Activated T-helper 2 cell treated with anti-CD3 and anti-CD28 coated beads, Interferon-gamma antibody, Interleukin-2, Interleukin-4, amounts not matched to agents 10 μg/mL and 5 μg/mL and 100 μg/mL, durations not matched to agents 14 hours and 24 hours and 36 hours (primary cell): ENCODE measurements at places on chromosomes 6 and 20. TPM values are rescaled to one million over a fixed set of nuclear protein-coding genes. Genes with fewer than 3 reads are reported as not detected.

- DNase-seq: no peak
These were observed 674.5 kb downstream of the HDGFL1 start for GRCh38 chr6:23243854-23244253.

GRCh38 chr20:62117658-62118057 lies 4.6 kb upstream of the LSM14B start:
- peak; percentile 61 for DNase-seq

GRCh38 chr6:44679438-44680201 lies 292.1 kb downstream of the CDC5L start:
- DNase-seq: no peak

GRCh38 chr20:22339946-22340345 lies 244.4 kb downstream of the FOXA2 start:
- DNase-seq: no peak

DNA sequence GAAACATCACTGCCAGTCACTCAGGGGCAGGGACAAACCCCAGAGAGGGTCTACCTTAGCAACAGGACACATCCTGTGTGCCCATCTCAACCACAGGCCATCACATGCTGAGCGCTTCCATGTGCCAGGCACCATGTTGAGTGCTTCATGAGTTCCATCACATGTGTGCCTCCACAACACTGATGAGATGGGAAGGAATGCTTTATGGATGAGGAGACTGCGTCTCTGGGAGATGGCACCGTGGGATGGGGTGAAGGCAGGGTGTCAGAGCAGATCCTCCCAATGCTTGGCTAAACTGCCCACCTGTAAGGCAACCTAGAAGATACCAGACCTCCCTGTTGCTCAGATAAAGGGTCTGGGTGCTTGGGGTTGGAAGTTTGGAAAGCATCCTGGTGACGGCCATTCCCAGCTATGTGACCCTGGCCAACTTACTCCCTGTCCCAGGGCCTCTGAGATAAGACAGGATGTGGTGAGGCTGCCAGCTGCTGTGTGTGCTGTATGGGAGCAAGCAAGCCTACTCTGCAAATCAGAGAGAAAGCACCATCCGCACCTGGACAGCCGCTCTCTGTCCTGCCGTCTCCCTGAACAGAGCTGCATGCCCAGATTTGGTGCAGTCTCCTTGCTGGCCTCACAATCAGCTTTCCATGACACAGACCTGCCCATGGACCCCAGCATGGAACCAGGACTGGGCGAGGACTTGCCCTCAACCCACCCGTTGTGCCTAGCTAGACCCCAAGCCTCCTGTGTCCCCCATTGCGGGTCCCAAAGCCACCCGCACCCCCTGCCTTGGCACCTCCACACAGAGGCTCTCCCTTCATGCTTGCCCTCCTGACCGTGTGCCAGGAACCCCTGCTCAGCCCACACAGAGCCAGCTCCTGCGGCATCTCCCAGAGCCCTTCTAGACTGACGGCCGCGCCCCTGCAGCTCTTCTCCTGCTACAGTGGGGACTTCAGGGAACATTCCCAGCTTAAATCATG lies 143.7 kb downstream of the SYNDIG1 start:
- no peak for DNase-seq

DNA sequence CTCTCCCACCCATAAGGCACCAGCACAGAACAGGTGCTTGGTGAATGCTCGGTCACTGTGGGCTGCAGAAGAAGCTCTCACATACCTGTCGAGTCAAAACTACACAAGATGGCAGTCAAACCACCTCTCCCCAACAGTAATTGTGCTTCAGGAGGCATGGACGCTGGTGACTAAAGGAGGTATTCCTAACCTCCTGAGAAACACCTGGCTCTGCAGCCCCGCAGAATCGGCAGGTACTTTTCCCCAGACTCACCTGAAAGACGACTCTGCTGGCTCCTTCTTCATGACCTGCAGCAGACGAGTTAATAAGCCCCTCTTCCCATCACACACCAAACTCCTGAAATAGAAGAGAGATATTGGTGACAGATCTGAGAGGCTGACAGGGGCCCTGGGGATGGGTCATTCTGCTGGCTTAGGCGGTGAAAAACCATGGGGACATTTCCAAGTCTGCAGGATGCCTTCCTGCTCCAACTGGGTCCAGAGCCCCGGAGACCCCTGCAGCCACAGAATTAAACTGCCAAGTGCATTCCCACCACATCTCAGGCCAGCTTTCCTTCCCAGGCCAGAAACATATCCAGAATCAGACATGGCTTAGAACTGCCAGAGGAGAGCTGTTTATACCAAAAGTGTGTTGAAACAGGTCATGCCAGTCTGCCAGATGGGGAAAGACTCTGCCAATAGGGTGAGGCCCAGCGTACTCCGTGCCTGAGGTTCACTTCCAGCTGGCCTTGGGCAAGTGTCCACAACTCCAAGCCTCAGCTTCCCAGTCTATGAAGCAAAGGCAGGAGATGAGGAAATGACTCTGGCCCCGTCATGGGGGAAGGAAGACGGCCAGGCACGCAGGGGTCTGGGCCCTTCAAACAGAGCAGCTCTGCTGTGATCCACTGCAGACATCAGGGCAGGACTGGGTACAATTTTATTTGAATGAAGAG lies 53.0 kb downstream of the MYH7B start:
- no peak for DNase-seq

DNA sequence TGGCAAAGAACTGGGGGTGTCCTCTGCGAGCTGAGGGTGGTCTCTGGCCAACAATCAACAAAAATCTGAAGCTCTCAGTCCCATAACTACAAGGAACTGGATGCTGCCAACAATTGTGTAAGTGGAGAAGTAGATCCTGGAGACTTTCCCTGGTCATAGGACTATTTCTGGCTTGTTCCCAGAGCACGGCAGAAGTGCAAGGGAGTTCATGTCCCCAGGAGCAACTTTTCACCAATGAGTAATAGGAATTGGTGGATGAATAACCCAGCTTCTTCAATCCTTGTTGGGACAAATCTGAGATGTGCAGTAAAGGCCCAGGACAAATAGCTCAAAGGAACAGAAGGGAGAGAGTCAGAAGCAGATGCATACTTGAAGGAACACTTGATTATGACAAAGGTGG lies 95.5 kb downstream of the QRSL1 start:
- DNase-seq: no peak

DNA sequence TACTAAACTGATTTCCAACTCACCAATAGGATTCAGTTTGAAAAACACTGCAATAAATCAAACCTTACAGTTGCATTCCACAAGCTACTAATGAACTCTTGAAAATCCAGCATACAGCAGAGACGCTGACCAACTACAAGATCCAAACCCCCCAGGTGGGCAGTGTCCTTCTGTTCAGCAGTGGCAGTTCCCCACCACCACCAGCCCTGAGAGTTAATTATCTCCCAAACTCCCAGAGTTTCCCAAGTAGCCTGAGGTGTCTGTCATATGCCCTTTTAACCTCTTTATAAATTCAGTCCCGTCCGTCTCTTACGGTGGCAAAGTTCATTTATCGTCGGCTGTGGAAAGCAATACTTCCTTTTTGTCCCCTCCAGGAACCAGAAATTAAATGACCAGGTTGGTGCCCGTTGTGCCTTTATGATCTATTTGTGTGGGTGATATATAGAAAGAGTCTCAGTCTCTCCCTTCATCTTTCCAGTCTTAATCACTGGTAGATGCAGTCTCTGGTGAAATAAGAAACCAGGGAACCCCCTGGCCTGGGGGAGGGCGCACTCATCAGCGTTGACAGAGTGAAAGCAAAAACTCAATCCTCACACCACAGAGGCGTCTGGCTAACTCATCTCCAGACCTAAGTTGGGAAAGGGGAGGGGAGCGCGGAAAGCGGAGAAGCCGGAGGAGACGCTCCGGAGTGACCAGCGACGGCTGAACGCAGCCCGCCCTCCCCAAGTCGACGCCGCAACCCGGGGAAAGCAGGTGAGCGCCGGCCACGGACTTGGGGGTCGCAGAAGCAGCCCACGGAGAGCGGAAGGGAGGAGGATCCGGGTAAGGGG lies 717 bp downstream of the MRPL14 start:
- DNase-seq: peak; percentile 64

The RNF182 gene
- total RNA-seq: not detected in 2 replicates

The IRAK1BP1 gene
- 2.3 and 2.6 TPM in 2 replicates for total RNA-seq

The PTPRT gene
- not detected in 2 replicates for total RNA-seq

The DNMT3B gene
- 2.8 and 3.4 TPM in 2 replicates for total RNA-seq

The LY6G6C gene
- total RNA-seq: not detected in 2 replicates
